ENCODE measurements at places on chromosomes 1 and 21.
A peak's percentile ranks its signal among the peaks of the same experiment; 100 is the strongest.

GRCh38 chr1:100538913-100539835, 1.2 kb downstream of the GPR88 start:
- H3K36me3 ChIP-seq, result no peaks in the 10 kb centered on the region
- H3K27ac ChIP-seq, result no peak overlapping the region
- H3K27me3 ChIP-seq, result peaks cover 12% of the 10 kb centered on the region
- H3K4me3 ChIP-seq, result peak overlapping the region; percentile 51
- DNase-seq, result no peak

DNA sequence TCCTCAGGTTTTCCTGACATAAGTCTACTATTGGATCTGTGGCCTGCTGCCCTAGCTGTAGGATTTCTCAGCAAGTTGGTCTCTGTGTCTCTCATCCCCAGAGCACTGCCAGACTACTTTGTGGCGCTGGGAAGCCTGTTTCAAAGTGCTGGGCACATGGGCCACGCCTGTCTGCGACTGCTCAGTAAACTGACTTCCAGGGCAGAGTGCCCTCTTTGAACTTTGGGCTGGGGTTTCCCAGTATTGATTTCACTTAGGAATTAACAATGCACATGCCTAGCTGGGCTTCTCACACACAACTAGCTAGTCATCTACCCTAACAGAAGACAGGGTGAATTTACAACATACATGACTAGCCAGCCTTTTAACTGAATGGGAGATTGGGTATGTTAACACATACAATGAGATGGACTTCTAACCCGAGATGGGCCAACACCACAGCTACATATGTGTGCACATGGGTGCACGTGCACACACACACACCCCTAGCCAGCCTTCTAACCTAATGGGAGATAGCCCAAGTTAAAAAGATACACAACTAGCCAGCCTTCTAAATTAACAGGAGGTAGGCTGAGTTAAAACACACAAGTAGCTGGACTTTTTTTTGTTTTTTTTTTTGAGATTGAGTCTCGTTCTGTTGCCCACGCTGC, 6.9 kb upstream of the TRIM17 start:
- DNase-seq, result no peak
- H3K36me3 ChIP-seq, result no peaks in the 10 kb centered on the region
- H3K27me3 ChIP-seq, result no peaks in the 10 kb centered on the region
- no peak overlapping the region for H3K4me3 ChIP-seq
- H3K4me1 ChIP-seq, result no peaks in the 10 kb centered on the region
- H3K27ac ChIP-seq, result no peak overlapping the region

DNA sequence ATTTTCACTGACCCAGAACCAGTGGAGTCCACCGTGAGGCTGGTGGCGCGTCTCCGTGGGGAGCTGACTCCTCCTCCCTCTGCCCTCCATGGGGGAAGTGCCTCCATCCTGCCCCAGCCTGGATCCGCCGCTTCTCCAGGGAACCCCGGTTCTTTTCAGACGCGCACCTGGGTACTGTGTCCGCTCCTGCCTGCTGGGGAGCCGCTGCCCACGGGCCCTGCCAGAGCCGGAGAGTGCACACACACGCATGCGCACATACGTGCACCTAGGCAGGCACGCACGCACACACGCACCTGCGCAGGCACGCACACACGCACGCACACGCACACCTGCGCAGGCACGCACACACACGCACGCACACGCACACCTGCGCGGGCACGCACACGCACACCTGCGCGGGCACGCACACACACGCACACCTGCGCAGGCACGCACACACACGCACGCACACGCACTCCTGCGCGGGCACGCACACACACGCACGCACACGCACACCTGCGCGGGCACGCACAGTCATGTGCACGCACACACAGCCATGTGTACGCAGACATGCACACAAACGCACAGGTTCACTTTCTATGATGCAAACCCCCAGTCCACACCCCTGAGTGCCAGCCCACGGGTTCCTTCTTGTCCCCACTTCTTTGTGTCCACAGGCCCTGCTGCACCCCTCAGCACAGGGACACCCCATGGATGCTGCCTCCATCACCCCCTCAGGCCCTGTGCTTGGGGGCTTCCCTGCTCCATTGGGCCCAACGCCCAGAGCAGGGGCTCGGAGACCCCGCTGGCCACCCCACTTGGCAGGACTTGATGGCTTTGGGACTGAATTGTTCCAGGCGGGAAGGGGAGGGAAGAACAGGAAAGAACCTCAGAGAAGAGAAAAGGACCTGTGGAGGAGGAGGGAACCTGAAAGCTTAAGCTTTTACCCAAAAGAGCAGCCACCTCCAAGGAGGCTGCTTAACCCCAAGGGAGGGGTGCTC, 42.7 kb downstream of the MORN1 start:
- no peak for DNase-seq
- H3K27me3 ChIP-seq, result no peaks in the 10 kb centered on the region
- H3K36me3 ChIP-seq, result no peaks in the 10 kb centered on the region
- no peak overlapping the region for H3K27ac ChIP-seq
- no peak overlapping the region for H3K4me3 ChIP-seq

- H3K36me3 ChIP-seq, result no peaks in the 10 kb centered on the region
- H3K4me1 ChIP-seq, result no peaks in the 10 kb centered on the region
- H3K27ac ChIP-seq, result no peak overlapping the region
- DNase-seq, result no peak
These were observed 66.2 kb upstream of the WDR26 start for GRCh38 chr1:224500796-224501195.

- H3K27ac ChIP-seq, result no peak overlapping the region
These were observed 127.9 kb downstream of the PTPRU start for GRCh38 chr1:29364101-29364678.

DNA sequence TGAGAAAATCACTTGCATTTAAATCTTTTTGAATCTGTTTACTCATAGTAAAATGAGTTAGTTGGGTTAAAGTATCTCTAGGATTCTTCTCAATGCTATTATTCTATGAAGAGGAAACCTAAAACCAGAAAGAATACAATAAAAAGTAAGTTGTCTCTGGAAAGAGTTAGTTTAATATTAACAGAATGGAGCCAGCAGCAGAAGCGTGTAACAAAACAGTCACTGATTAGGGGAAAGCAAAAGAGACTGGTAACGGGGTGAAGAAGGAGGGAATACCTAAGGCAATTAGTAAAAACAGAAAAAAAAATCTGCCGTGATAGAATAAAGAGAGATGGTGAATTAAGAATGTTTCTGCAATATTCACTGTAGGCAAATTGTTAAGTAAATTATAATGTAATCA, 60.0 kb downstream of the NRDC start:
- no peaks in the 10 kb centered on the region for H3K27me3 ChIP-seq
- H3K4me3 ChIP-seq, result no peak overlapping the region
- H3K36me3 ChIP-seq, result peaks cover 11% of the 10 kb centered on the region
- no peaks in the 10 kb centered on the region for H3K4me1 ChIP-seq

- no peaks in the 10 kb centered on the region for H3K27me3 ChIP-seq
- no peaks in the 10 kb centered on the region for H3K36me3 ChIP-seq
- H3K27ac ChIP-seq, result no peak overlapping the region
These were observed 343.2 kb downstream of the OLFM3 start for GRCh38 chr1:101653482-101653946.

DNA sequence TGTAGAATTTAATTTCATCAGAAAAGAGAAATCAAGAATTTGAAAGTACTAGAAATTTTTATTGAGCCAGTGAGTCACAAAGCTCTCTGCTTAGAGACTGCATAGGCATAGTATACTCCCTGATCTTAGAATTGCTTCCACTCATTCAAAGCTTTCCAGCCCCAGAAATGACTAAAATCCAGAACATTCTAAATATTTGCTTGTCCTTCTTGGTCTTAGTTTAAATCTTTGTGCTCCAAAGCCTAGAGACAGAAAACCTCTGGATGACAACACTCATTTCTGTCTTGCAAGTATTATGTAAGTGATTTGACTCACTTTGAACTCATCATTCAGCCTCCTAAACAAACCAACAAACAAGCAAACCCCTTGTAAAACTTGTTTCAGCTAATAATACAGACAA, 74.2 kb downstream of the PTPRC start:
- H3K4me3 ChIP-seq, result no peak overlapping the region
- H3K27ac ChIP-seq, result no peak overlapping the region
- H3K27me3 ChIP-seq, result no peaks in the 10 kb centered on the region
- no peak for DNase-seq
- no peaks in the 10 kb centered on the region for H3K4me1 ChIP-seq

GRCh38 chr1:234617131-234617985, 7.4 kb upstream of the IRF2BP2 start:
- peak overlapping the region; percentile 100 for H3K27ac ChIP-seq
- no peak overlapping the region for H3K4me3 ChIP-seq
- H3K27me3 ChIP-seq, result no peaks in the 10 kb centered on the region

DNA sequence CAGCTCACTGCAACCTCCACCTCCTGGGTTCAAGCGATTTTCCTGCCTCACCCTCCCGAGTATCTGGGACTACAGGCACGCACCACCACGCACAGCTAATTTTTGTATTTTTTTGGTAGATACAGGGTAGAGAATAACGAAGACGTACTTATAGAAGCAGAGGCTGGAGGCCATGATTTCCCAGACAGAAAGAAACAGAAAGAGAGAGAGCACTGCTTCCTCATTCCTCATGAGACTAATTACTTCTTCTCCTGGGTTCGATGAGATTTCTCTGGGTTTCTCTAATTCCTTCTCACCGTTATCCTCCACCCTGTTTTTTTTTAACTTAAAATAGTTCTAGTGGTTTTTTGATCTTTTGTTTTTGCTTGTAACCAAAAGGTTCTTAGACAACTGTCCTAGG, 23.4 kb upstream of the PTP4A2 start:
- H3K4me3 ChIP-seq, result no peak overlapping the region
- no peak overlapping the region for H3K27ac ChIP-seq
- no peaks in the 10 kb centered on the region for H3K4me1 ChIP-seq
- H3K36me3 ChIP-seq, result no peaks in the 10 kb centered on the region
- no peak for DNase-seq

DNA sequence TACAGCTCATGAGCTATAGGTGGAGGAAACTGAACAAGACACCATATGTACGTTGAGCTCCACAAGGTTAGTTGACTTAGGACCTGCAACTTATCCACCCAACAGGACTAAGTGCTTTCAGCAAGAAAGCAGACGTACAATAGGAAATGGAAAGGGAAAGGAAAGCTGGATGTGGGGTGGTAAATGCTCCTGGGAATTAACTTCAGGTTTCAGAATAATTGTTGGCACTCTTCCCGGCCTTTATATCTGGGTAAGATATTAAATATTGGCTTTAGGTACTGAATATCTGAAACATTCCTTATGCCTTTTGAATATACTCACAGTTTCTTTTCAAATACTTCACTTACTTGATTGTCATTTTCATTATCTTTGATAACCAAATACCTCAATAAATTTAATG, 36.3 kb downstream of the GLMN start:
- H3K27me3 ChIP-seq, result no peaks in the 10 kb centered on the region
- H3K4me1 ChIP-seq, result no peaks in the 10 kb centered on the region
- H3K27ac ChIP-seq, result no peak overlapping the region
- no peak overlapping the region for H3K4me3 ChIP-seq

- no peaks in the 10 kb centered on the region for H3K27me3 ChIP-seq
- peaks cover 44% of the 10 kb centered on the region for H3K4me1 ChIP-seq
- H3K36me3 ChIP-seq, result no peaks in the 10 kb centered on the region
- H3K4me3 ChIP-seq, result peak overlapping the region; percentile 37
- peak; percentile 82 for DNase-seq
These were observed 55.8 kb downstream of the YARS1 start for GRCh38 chr1:32761253-32761877.

- H3K4me1 ChIP-seq, result no peaks in the 10 kb centered on the region
- no peak for DNase-seq
- peak within 1 kb of the TSS; percentile 35 for H3K4me3 ChIP-seq
- H3K27ac ChIP-seq, result peak within 1 kb of the TSS; percentile 36
These were observed at the start of gene ANGPTL1 for GRCh38 chr1:178870944-178871343. ANGPTL1 (minus strand) TSS chr1:178871077; CDS start chr1:178865776, 5,301 bp downstream.

- peak overlapping the region; percentile 61 for H3K27ac ChIP-seq
- no peaks in the 10 kb centered on the region for H3K27me3 ChIP-seq
- H3K36me3 ChIP-seq, result no peaks in the 10 kb centered on the region
- no peak for DNase-seq
These were observed 26.6 kb downstream of the DIPK1A start for GRCh38 chr1:92934395-92935378.

GRCh38 chr1:153626904-153627714, at the start of gene S100A13:
S100A13 (minus strand) TSS chr1:153627505; CDS start chr1:153626472, 1,033 bp downstream.
- no peaks in the 10 kb centered on the region for H3K36me3 ChIP-seq
- DNase-seq, result peak; percentile 74
- H3K4me3 ChIP-seq, result peak within 1 kb of the TSS; percentile 74
- peaks cover 3% of the 10 kb centered on the region for H3K4me1 ChIP-seq
- H3K27me3 ChIP-seq, result no peaks in the 10 kb centered on the region
- H3K27ac ChIP-seq, result peak within 1 kb of the TSS; percentile 96

- no peak for DNase-seq
- H3K4me1 ChIP-seq, result no peaks in the 10 kb centered on the region
- H3K27me3 ChIP-seq, result no peaks in the 10 kb centered on the region
- H3K36me3 ChIP-seq, result no peaks in the 10 kb centered on the region
These were observed 48.5 kb downstream of the UBE2U start for GRCh38 chr1:64251971-64252370.

DNA sequence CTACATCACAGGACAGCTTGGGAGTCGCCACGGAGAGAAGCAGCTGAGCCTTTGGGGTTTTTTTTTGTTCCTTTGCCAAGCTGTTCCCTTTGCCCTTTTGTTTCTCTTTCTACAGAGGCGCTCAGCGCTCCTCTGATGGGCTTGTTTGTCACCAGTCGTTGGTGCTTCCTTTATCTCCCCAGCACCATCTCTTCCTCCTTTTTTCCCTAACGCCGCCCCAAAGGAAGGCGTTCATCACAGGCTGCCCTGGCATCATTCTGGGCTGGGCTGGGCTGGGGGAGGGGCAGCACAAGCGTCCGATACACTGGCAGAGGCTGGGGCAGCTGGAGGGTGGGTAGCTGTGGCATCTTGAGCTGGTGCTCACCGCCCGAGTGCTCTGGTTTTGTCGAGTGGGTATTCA, 10.5 kb downstream of the IGSF21 start:
- H3K36me3 ChIP-seq, result no peaks in the 10 kb centered on the region
- DNase-seq, result no peak
- no peak overlapping the region for H3K27ac ChIP-seq
- H3K27me3 ChIP-seq, result no peaks in the 10 kb centered on the region
- no peaks in the 10 kb centered on the region for H3K4me1 ChIP-seq

- no peaks in the 10 kb centered on the region for H3K4me1 ChIP-seq
- no peak for DNase-seq
- no peak overlapping the region for H3K4me3 ChIP-seq
These were observed 87.0 kb upstream of the GALNT2 start for GRCh38 chr1:229980009-229980408.

DNA sequence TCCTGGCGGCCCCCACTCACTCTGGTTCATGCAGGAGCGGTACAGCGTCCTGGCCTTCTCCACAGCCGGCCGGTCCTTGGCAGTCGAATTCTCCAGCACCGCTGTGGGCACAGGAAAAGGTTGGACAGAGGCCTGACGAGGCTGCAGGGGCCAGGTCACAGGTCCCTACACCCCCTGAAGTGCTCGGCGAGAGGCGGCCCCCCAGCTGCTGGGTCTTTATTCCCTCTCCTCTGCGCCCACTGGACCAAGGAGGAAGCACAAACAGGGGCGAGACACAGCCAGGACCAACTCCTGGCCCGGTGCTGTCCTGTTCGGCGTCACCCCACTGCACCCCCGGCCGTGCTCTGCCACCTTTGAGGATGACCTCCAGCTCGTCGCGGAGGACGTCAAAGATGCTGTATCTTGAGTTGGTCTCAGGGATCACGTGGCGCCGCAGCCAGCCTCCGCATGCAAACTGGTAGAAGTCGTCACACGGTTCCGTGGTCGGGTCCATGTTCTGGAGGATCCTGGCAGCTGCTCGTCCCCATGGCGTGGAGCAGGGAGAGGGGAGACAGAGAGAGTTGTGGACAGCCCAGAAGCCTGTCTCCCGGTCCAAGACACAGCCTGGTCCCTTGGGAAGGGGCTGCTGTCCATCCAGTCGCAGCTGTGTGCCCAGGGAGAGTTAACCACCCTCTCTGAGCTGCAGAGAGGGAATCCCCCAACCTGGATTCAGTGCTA, 22.9 kb downstream of the PRXL2B start:
- no peak for DNase-seq
- no peak overlapping the region for H3K27ac ChIP-seq
- H3K27me3 ChIP-seq, result peaks cover 4% of the 10 kb centered on the region
- H3K36me3 ChIP-seq, result no peaks in the 10 kb centered on the region
- no peak overlapping the region for H3K4me3 ChIP-seq
